ENCODE measurements at places on chromosomes 12 and 14. TPM values are rescaled to one million over a fixed set of nuclear protein-coding genes. Genes with fewer than 3 reads are reported as not detected.

The CCND2 gene
- total RNA-seq = not detected

The CDKL1 gene
- total RNA-seq = 0.07 TPM

The PROX2 gene
- total RNA-seq = not detected

The MNAT1 gene
- total RNA-seq = 29.7 TPM

The TUNAR gene
- not detected for total RNA-seq

The SYCP3 gene
- not detected for total RNA-seq

The KRT77 gene
- total RNA-seq = not detected

The OTUB2 gene
- 0.53 TPM for total RNA-seq

The FGD6 gene
- 12.4 TPM for total RNA-seq

The SERPINA1 gene
- total RNA-seq = 1.2 TPM

The FOXM1 gene
- 32.9 TPM for total RNA-seq

GRCh38 chr12:79688376-79689060, 2.2 kb downstream of the PAWR start:
- DNase-seq = no peak

- DNase-seq = no peak
Measured at GRCh38 chr12:97520106-97520505, 57.5 kb downstream of the RMST start.

GRCh38 chr12:96197503-96198272, 3.5 kb downstream of the ELK3 start:
- DNase-seq = peak; percentile 88

DNA sequence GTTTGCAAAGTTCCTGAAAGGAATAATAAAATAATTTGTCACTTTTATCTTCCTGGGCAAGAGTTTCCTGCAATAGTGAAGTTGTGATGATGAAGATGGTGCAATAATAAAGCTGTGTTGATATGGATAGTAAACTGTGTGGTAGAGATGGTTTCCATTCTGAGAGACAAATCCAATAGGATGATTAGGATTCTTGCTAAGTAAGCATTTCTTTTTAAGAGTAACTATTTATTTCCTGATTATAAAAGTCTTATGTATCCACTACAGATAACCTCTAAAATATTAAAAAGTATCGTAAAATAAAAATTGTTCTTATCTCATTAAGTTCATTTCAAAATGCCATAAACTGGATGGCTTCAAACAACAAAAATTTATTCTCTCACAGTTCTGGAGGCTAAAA, 28.7 kb downstream of the TSPAN11 start:
- no peak for DNase-seq

DNA sequence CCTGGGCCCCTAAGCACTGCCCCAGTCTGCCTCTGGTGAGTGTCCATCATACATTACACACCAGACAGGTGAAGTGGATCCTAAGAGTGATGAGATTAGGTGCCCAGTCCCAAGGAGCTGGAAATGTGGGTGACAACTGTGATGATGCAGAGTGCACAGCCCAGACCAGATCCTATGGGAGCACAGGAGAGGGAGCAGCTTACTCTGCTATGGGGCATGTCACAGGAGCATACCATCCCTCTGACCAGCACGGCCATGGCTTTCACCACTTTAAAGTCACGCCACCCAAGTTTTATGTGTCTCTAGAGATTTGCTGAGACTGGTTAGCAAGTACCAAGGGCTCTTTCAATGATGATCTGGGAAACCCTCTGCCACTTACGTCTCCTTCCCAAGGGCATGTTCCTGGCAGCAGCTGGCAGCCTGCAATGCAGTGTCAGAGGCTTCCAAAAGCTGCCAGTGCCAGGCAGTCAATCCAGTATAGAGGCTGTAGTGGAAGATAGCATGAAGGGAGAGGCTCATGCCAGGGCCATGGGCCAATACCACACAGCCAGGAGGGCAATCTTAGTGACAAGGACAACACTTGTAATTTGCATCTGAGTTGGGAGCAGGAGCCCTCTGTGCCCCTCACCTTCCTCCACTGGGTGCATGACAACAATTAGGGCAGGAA, 40.2 kb downstream of the STAB2 start:
- DNase-seq = no peak

DNA sequence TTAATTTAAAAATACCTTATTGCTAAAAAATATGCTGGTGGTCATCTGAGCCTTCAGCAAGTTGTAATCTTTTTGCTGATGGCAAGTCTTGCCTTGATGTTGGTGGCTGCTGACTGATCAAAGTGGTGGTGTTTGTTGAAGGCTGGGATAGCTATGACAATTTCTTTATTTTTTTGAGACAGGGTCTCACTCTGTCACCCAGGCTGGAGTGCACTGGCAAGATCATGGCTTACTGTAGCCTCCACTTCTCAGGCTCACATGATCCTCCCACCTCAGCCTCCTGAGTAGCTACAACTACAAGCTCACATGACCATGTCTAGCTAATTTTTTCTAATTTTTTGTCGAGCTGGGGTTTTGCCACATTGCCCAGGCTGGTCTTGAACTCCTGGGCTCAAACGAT, 24.8 kb downstream of the PRORP start:
- no peak for DNase-seq

DNA sequence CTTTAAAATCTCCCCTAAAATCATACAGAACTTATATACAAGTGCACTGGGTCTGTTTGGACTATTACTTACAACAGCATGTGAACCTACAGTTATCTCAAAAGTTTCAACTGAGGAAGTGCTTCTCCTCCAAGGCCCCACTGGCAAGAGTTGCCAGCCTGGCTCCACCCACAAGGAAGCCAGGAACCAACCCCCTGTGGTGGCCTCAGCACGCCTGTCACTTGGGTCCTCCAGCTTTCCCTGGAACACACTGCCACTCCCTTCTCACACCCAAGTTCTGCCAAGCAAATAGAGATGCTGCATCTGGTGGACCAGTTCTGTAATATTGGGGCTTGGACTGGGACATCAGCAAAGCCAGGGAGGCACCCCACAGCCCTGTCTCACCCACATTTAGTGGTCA, 115.4 kb downstream of the GCH1 start:
- DNase-seq = no peak

- no peak for DNase-seq
Measured at GRCh38 chr14:81329640-81330381, 70.3 kb downstream of the STON2 start.

- no peak for DNase-seq
Measured at GRCh38 chr12:46401662-46402061, 29.1 kb upstream of the SLC38A2 start.

GRCh38 chr14:105145381-105146180, 23.0 kb downstream of the JAG2 start:
- no peak for DNase-seq

DNA sequence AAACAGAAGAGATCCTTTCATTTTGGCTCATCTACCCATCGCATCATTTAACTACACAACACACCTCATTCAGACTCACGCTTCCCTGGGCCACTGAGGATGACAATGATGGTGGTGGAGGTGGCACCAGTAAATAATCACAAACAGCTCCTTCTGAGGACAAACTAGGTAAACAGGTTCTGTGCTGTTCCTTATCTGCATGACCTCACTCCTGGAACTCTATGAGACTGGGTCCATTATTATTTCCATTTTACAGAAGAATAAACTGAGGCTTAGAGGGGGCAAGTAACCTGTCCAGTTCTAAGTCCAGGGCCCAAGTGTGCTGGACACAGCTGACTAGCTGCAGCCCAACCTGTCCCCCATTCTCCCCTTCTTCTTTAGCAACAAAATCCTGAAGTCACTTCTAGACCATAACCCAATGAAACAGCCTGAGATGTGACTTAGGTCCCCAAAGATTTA, 50.4 kb downstream of the ITPK1 start:
- DNase-seq = no peak

GRCh38 chr14:104598910-104599273, 5.7 kb downstream of the TMEM179 start:
- no peak for DNase-seq

DNA sequence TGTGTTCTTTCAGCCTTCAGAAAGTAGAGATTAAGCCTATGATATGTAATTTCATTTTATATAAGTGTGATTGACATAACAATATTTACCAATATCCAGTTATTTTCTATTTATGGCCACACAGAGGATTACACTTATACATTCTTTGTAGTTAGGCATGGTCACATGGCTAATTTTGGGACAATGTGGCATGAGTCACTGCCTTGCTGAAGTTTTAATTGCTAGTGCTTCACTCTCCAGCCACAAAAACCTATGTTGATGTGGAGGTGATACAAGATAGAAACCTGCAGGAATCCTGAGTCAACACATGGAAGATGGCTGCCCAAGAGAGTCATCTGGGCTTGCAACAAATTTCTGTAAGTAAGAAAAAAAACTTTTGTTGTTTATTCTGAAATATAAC, 17.0 kb downstream of the CLEC14A start:
- peak; percentile 27 for DNase-seq

- no peak for DNase-seq
Measured at GRCh38 chr12:125142601-125143000, 77.4 kb downstream of the AACS start.

DNA sequence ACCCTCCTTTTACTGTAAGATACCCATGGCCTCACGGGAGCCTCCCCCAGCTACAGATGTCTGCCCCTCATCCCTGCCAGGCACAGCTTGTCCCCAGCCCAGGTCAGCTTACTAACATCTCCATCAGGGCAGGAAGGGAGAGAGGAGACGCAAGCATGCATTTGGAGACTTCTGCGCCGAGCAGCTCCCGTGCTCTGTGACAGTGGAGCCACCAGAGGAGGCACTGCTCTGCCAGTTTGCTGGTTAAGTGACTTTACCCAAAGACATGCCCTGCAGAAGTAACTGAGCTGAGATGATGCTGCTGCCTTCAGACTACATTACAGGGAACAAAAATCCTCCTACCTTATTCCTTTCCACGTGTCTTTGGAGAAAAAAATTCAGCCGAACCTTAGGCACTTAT, 133.4 kb downstream of the ESRRB start:
- DNase-seq = no peak

- no peak for DNase-seq
Measured at GRCh38 chr14:42028607-42029006, 421.9 kb downstream of the LRFN5 start.

DNA sequence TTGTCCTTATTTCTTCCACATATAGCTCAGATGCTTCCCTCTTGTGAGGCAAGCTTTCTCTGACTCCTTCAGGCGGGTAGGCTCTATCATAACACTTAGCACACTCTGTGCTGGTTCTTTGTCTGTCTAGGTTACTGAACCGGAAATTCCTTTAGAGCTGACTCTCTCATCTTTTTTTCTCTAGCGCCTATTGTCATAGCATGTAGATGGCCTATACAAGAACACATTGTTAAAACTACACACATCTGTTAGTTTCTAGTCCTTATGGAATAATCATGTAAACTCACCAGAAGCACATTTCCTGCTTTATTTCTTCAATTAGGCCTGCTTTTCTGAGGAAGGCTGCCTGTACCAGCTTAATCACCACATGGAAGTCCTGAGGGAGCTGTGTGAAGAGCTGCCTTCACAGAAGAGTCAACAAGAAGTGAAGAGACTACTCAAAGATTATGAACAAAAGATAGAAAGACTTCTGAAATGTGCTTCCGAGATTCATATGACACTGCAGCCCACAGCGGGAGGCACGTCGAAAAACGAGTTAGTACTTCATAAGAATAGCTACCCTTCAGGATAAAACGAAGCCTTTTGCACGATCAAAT, 143.9 kb downstream of the SYNE2 start:
- no peak for DNase-seq

- DNase-seq = no peak
Measured at GRCh38 chr14:70744641-70745040, 64.7 kb downstream of the MAP3K9 start.

DNA sequence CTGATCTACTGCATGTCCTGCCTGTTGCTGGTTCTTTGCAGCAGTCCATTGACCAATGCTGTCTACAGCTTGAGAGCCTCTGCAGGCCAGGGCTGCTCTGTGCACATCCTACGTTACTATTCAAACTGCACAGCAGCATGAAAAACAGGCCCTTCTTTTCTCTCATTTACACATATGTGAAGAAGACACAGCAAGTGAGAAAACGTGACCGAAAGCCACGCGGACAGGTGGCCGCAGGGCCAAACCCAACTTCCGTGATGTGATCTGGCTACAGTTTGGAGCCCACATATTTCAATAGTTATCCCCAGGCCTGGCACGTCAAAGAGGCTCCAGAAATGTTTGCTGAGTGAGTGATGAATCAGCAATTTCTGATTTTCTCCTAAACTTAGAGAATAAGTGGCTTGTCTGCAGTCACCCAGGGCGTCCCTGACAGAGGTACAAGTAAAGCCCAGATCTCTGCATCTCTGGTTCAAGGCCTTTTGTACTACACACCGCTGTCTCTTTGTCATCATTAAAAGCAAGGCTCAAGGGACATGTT, 17.9 kb upstream of the TCL1B start:
- DNase-seq = no peak

GRCh38 chr14:68639758-68640574, 152.9 kb downstream of the ZFP36L1 start:
- no peak for DNase-seq

- no peak for DNase-seq
Measured at GRCh38 chr14:89165189-89166181, 251.5 kb downstream of the FOXN3 start.

DNA sequence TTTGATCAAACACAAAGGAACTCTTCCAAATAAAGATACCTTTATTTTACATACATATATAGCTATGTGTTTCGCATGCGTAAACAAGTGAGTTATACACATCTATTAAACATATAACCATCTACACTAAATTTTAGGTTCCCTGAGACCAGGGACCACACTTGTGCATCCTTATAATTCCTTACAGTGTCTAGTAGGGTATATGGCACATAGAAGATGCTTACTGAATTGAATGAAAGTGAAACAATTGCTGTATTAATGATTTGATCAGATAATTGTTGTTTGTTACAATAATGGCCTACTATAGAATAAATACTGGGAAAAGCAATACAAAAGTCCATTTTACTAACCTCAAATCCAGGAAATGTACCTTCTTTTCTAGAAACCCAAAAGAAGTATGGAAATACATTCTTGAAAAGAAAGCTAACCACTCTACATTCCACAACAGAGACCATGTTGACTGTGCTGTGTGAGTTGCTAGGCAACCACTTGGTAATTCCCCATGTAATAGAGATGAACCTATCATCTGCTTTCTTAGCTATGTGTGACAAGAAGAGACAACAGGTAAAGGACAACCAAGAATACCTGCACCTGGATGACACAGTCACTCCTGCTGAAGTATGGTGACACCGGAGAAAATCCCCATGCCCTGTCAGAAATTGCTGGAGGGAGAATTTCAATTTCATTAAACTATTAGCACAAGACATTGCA, 11.9 kb upstream of the CIPC start:
- DNase-seq = no peak

DNA sequence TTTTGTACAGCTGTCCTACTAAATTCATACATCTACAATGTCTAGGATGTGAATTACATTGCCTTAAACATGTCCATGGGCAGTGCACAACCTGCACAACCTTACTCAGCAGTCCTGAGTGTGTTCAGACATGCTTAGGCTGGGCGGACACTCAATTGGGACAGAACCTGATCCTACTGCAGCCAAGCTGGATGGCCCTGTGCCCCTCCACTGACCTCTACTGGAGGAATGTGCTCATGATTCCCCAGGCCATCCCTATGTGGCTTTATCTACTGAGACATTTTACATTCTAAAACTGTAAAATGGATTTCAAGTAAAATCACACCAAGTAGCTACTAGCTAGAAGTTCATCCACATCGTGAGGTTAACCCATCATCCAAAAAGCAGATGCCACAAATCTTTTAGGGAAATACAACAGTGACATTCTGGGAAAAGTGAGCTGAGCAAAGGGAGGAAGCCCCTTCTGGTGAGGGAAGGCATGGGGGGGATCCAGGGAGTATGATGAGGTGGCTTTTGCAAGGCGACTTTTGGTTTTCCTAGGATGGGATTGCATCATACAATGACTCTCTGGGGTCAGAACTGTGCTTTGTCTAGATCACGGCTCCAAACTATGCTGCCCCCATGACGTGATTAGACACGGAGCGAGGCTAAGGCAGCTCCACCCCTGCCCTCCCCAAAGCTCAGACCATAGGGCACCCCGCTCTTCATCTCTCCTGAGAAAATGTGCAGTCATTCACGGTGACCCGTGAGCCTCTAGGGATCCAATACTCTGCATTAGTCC, 911.7 kb upstream of the TMEM132C start:
- peak; percentile 32 for DNase-seq
